ENCODE measurements at places on chromosomes 12 and 14.

DNA sequence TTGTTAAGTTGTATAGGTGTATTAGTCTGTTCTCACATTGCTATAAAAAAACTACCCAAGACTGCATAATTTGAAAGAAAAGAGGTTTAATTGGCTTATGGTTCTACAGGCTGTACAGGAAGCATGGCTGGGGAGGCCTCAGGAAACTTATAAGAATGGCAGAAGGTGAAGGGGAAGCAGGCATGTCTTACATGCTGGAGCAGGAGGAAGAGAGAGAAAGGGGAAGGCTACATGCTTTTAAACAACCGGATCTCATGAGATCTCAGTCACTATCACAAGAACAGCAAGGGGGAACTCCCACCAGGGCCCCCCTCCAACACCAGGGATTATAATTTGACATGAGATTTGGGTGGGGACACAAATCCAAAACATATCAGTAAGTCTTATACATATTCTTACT, 60.5 kb upstream of the OR10AD1 start:
- no peak for DNase-seq

- DNase-seq = no peak
These were observed 51.1 kb upstream of the SLC8A3 start for GRCh38 chr14:70239802-70240201.

GRCh38 chr14:71466946-71467345, 465.3 kb upstream of the RGS6 start:
- no peak for DNase-seq

- DNase-seq = no peak
These were observed 67.9 kb upstream of the NCOR2 start for GRCh38 chr12:124635316-124635715.

DNA sequence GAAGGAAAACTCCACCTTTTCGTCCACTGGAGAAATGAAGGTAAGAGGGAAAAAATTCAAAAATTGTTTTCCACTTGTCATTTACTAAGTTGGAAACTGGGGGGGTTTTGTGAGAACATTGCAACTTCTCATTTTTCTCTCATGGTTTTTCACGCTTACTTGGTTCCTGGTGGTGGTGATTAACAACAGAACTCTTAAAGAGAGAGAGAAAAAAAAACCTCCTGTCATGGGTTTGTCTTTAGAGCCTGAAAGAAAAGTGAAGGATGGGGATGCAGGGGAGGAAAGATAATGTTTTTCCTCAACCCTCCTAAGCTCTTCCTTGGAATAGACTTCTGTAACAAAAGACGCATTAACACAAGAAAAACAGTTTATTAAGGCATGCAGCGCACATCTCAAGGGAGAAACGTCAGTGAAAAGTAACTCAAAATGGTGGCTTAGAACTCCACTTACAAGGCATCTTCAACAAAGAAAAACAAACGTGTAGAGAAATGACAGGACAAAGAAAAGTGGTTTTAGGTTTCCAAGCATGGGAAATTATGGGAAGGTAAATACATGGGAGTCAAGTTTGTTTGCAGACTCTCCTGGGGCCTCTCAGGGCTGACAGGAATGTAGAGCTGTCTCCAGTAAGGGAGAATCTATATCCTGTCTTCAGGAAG, 81.9 kb upstream of the ATF7IP start:
- DNase-seq = no peak

- no peak for DNase-seq
These were observed 60.9 kb upstream of the SLC6A13 start for GRCh38 chr12:323507-323906.

GRCh38 chr14:51638071-51638944, 13.4 kb upstream of the FRMD6 start:
- DNase-seq = no peak

GRCh38 chr12:96241846-96242256, 47.7 kb downstream of the ELK3 start:
- peak; percentile 74 for DNase-seq

- no peak for DNase-seq
These were observed 6.9 kb upstream of the ABHD12B start for GRCh38 chr14:50864946-50865345.

DNA sequence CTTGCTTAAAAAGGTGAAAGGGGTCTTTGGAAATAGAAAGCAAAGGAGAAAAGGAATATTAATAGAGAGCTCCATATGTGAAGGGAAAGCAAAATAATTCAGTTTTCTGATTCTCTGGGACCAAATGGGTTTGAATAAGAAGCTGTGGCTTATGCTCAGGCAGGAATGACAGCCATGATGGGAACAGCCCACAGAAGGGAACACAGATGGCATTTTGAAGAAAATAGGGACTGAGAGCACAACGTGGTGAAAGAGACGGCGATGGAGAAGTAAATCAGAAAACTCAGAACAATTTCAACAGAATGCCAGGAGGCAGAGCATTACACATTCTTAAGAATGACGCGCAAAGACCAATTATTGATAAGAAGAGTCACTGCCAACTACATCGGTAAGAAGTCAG, 102.8 kb downstream of the STXBP6 start:
- DNase-seq = no peak

DNA sequence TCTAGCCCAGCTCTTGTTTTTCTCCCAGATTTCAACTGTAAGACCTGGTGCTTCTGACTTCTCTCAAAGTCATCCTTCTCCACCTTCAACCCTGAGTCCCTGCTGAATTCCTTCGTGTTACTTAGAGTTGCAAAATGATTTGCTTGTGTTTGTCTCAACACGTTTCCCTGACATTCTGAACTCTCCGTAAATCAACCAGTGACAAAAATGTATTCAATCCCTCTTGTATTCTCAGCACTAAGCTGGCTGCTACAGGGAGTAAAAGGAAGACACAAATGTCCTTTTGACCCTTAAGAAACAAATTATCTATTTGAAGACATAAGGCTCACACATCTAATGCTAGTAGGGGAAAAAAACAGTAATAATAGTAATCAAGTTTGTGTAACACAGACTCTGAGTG, 514.0 kb upstream of the TMPO start:
- no peak for DNase-seq

- peak; percentile 5 for DNase-seq
These were observed 3.2 kb downstream of the USP44 start for GRCh38 chr12:95548056-95548538.

DNA sequence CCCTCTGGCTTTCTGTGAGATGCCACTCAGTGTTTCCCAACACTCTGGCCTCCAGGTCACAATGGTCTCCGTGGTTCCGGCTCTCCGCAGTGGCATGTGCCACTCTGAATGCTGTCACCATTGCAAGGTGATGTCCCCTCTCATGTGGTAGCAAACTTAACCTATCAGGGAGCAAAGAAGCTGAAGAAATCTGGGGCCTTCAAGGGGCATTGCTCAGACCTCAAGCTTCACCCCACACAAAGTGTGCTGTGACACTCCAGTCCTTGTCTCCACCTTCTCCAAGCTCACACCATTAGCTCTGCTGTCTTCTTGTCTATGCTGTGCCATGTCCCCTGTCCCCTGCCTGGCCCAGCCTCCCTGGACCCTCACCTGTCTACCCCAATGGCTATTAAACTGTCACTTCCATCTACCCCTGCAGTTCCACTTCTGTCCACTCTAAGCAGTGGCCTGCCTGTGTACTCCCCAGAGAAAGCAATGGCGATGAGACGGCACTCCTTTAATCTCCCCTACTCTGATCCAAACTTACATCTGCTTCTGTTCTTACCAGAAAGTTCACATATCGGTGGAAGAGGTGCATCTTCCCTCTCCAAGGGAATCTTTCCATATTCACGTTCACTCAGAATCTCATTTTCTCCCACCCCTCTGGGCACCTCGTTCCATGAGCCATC, 93.7 kb downstream of the DHRS2 start:
- DNase-seq = no peak

GRCh38 chr12:116399055-116399454, 121.6 kb upstream of the MED13L start:
- DNase-seq = no peak

DNA sequence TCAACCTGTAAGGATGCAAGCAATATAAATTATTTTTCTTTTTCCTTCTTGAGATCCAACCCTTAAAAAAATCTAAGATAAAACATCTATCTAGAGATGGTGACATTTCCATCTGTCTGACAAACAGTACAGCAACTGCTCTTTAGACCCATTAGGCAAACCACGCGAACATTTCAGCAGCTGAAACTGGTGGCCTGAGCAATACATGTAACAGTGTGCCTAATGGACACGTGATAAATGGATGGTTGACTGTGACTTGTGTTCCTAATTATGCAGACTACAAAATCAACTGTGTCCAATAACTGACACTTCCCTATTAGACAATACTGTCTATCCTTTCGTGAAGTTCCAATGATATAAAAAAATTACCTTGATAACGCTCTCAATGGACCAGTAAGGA, 18.9 kb downstream of the E2F7 start:
- DNase-seq = no peak

DNA sequence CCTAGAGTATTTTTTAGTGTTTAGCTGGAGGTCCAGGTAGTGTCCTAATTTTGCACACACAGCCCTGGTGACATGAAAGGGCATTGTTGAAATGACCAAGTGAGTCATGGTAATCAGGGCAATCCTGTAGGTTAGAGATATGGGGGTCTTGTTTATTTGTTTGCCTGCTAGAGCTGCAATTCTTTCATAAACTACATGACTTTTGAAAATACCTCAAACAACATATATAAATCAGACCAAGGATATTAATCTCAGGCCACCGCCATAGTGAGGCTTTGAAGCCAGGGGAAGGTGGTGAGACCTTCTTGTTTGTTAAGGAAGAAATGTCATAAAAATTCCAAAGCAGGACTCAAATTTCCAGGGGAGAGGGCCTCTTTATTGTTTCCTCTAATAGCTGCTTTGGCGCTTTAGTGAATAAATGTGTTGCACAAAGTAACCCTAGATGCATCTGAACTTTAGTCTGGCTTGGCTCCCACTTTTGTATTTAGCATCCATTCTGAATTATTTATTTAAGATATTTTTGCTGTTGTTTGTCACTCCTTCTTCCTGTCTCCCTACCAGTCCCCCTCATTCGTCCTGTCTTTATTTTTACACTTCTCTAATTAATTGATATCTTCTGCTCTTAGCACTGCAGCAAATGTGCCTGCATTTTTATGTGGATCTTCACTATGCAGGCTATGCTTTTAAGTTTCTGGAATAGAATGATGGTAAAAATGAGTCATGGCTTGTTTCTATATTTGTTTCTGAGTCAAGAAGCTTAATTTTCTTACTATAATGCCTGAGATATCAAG, 430.3 kb downstream of the RAD51B start:
- DNase-seq = no peak

- no peak for DNase-seq
These were observed 97.1 kb downstream of the TNFAIP2 start for GRCh38 chr14:103220134-103220981.

DNA sequence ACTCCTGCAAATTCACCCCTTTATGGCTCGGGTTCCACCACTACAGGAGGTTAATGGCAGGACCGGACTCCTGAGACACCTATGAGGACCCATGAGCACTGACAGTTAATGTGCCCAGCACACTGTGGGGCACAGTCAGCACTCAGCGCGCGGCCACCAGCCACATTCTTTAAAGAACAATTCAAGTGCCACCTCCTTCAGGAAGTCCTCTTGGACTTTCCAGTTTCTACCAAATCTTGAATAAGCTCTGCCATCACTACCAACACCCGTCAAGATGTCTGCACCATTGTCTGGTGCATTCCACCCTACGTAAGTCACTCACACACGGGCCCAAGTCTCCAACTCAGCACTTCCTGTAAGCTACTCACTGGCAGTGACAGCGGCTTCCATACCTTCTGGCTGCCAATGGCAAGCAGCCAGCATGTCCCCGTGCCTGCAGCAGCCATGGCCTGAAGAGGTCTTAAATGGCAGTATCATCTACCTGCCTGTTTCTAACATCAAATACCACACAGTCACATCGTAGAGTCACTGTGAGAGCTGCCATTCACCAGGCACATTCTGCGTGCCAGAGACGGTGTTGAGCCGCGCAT, 48.5 kb downstream of the CDC42BPB start:
- no peak for DNase-seq

GRCh38 chr12:115763376-115763775, 514.1 kb downstream of the MED13L start:
- no peak for DNase-seq

DNA sequence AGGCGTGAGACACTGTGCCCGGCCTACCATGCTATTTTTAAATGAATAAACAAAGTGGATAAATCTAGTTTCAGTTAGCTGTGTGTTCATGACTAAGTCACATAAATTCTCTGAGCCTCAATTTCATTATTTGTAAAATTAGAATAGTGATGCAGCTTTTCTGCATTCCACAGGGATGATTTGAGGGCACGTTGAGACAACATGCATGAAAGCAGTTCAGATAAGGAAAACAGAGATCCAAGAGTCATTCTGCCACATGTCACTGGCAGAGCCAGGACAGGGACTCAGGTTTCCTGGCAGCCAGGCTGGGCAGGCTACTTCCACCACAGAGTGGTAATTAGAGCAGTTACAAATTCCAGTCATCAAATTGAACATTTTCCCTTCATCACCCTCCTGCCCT, 2.9 kb upstream of the PPP4R4 start:
- DNase-seq = no peak

DNA sequence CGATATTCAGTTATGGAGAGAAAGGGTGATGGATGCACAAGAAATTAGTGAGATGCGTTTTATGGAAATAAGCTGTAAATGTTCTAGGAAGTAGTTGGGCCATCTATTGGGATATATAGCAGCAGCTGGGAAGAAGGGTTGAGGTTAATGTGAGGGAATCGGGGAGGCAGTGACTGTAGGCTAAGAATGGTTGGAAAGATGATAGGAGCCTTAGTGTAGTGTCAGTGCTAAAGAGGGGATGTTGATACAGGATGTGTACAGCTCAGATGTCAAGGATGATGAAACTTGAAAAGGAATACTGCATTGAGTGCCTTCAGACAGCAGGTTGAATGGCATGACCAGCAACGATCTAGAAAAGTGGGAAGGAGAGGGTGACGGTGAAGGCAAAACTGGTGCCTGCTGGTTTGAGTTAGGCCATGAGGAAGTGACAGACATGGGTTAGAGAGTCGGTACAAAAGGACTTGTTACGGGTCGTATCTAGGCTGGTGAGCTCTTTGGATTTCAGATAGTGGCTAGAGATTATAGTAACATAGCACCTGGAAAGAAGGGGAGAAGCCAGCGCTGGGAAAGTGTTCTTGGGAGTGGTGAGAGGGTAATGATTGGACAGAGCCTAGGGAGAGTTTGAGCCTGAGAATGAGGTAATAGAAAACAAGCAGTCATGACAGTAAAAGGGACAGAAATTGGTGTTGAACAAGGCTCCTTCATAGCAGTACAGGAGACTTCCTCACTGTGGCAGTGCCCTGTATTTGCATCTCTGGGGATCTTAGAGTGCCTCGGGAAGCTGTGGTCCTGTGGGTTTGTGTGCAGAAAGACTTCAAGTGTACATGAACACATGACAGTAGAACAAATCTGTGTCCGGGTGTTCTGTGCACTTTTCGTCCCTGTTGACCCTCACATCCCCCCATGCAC, 9.6 kb downstream of the MARS1 start:
- DNase-seq = no peak

GRCh38 chr12:58321414-58321813, 380.0 kb downstream of the ATP23 start:
- no peak for DNase-seq

DNA sequence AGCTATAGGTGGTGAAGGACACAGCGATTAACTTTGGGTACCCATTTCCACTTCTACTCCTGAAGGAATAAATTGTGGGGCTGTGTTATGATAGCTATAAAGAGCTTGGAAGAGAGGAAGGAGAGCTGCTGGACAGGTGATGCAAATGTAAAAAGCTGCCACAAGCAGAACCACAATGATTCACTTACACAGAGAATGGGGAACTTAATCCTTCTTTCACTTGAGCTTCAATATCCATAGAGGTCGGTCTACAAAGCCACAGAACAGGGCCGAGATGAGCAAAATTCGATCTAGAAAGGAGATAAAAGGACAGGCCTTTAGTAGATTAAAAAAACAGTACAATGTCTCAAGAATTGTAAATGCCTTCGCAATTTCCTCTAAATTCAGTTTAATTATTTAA, 831.1 kb downstream of the LRFN5 start:
- DNase-seq = no peak

All from effector CD4-positive, alpha-beta T cell (primary cell).